ENCODE measurements at places on chromosomes 7 and 10. TPM values are rescaled to one million over a fixed set of nuclear protein-coding genes. Genes with fewer than 3 reads are reported as not detected.

AS3MT gene
- total RNA-seq: 1.1 TPM

SORCS1 gene
- total RNA-seq: not detected

CACNB2 gene
- total RNA-seq: not detected

HOXA3 gene
- total RNA-seq: not detected

GIMAP6 gene
- 124 TPM for total RNA-seq

CADPS2 gene
- not detected for total RNA-seq

GRCh38 chr10:373526-374309 is 238.5 kb downstream of the ZMYND11 start:
- peaks cover 10% of the 10 kb centered on the region for H3K4me1 ChIP-seq
- no peak overlapping the region for H3K27ac ChIP-seq
- no peak overlapping the region for H3K4me3 ChIP-seq
- DNase-seq: no peak

DNA sequence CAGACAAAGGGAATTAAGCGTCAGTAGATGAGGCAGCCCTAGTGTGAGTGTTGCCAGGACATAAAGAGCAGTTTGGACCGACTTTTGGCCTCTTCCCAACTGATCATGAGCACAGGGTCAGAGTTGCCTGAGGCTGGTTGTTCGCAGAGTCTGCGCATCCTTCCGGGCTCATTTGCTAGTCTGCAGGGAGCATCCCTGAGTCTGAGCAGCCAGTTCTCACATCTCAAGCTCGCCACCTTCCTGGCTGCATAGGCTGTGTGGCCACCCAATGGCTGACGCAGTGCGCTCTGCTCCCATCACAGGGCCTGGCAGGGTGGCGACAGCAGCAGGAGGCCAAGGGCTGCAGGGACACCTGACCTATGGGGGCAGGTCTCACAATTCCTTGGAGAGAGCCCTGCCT is 5.0 kb downstream of the GAD2 start:
- peaks cover 5% of the 10 kb centered on the region for H3K36me3 ChIP-seq
- peaks cover 12% of the 10 kb centered on the region for H3K4me1 ChIP-seq
- H3K27me3 ChIP-seq: peaks cover 76% of the 10 kb centered on the region
- no peak overlapping the region for H3K4me3 ChIP-seq
- no peak for DNase-seq
- no peak overlapping the region for H3K27ac ChIP-seq

- H3K4me3 ChIP-seq: no peak overlapping the region
- H3K4me1 ChIP-seq: peaks cover 1% of the 10 kb centered on the region
- no peak for DNase-seq
- H3K36me3 ChIP-seq: no peaks in the 10 kb centered on the region
These were observed 35.4 kb downstream of the MALSU1 start for GRCh38 chr7:23334482-23335056.

GRCh38 chr7:127682140-127682539 is 30.1 kb downstream of the SND1 start:
- no peak for DNase-seq
- no peak overlapping the region for H3K4me3 ChIP-seq
- H3K36me3 ChIP-seq: peaks cover 46% of the 10 kb centered on the region
- no peak overlapping the region for H3K27ac ChIP-seq
- H3K27me3 ChIP-seq: no peaks in the 10 kb centered on the region

GRCh38 chr7:39306016-39306570 is 260.1 kb upstream of the YAE1 start:
- no peak overlapping the region for H3K27ac ChIP-seq
- no peak for DNase-seq
- H3K4me1 ChIP-seq: no peaks in the 10 kb centered on the region

GRCh38 chr7:41858201-41858600 is 155.3 kb upstream of the INHBA start:
- peaks cover 1% of the 10 kb centered on the region for H3K36me3 ChIP-seq
- DNase-seq: no peak
- H3K4me1 ChIP-seq: no peaks in the 10 kb centered on the region

Data from activated naive CD8-positive, alpha-beta T cell treated with anti-CD3 and anti-CD28 coated beads, Interleukin-2, amount 10 ng/mL, durations not matched to agents 7 days and 5 days (primary cell).